NK-92 treated with Interleukin-12 subunit alpha and Interleukin-12 subunit beta, amount 100 ng/mL, for 24 hours (cell line): ENCODE measurements at places on chromosomes 3 and 15.
A peak's percentile ranks its signal among the peaks of the same experiment; 100 is the strongest.

DNA sequence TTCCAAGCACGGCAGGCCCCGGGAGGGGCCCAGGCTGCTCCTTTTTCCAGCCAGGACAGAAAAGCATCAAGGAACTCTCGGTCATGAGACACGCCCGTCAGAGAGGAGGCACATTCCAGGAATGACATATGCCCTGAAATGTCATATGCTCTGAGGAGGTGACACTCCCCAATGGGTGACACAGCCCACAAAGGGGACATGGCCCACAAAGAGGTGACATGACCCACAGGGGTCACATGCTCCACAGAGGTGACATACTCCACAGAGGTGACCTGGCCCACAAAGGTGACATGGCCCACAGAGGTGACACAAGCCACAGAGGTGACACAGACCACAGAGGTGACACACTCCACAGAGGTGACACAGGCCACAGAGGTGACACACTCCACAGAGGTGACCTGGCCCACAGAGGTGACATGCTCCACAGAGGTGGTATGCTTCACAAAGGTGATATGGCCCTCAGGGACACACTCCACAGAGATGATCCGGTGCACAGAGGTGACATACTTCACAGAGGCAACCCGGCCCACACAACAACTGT lies 79.2 kb downstream of the ABHD5 start:
- DNase-seq = peak; percentile 22

DNA sequence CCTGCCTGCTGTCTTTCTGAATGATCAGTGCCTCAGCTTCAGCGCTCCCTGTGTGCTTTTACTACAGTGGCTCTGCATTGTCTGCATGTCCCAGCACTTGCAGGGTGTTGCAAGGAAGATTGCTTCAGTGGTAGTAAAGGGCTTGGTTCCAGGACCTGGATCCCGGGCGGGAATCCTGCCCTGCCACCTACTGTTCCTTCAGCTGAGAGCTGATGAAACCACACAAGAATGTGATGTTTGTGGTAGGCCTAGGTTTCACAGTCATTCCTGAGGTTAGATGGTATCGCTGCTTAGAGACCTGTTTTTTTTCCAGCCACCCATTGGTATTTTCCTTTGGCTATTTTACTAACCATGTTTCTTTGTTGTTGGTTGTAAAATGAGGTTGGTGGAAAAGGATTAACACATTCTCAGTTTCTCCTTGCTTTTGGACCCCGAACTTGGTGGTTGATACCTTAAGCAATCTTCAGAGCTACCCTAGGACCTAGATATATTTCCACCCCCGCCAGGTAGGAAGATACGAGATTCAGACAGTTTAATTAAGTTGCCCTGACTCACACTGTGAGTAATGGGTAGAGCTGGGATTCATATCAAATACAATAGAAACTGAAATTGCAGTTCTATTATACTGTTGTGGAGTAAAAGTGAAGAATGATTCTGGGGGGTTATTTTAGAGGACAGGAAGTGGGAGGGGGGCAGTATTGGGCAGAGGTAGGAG lies 11.4 kb downstream of the GPR87 start:
- no peak for DNase-seq

DNA sequence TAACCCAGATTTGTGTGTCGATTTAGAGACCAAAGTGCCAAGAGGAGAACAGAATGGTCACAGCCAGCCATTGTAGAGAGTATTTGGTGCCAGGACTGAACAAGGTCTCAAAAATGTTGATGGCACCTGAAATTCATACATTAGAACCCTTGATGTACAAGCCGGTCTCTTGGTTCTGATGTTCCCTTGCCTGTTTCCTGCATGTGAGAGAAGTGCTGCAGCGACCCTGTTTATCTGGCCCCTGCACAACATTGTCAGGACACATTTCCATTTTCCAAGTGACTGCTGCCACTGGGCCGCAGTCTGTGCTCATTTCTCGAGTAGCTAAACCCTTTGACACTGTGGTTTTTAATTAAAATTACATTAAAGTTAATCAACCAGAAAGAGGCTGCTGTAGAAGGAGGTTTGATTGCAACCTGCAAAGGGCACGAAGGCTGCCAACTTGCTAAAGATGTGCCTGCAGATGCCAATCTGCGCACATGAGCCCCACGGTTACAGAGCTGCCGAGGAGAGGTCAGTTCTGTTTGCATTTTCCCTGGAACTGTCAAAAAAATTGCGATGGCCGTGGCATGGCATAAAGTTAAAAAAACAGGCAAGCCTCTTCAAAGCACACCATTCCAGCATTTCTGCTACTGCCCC lies 136.4 kb upstream of the CMC1 start:
- DNase-seq = no peak

DNA sequence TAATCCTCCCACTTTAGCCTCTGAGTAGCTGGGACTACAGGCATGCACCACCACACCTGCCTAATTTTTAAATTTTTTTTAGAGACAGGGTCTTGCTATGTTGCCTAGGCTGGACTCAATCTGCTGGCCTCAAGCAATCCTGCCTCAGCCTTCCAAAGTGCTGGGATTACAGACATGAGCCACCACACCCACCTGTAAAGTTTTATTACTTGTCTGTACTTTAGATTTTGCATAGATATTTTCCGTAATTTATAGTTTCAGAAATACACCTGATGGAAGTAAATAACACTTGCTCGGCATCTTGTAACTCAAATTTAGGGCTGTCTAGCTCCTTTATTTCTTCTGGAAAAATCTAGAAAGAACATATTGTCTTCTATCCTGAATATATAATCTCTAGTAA lies 5.8 kb downstream of the DZIP3 start:
- DNase-seq = no peak

GRCh38 chr15:88949734-88950400 lies 36.7 kb upstream of the MFGE8 start:
- no peak for DNase-seq

DNA sequence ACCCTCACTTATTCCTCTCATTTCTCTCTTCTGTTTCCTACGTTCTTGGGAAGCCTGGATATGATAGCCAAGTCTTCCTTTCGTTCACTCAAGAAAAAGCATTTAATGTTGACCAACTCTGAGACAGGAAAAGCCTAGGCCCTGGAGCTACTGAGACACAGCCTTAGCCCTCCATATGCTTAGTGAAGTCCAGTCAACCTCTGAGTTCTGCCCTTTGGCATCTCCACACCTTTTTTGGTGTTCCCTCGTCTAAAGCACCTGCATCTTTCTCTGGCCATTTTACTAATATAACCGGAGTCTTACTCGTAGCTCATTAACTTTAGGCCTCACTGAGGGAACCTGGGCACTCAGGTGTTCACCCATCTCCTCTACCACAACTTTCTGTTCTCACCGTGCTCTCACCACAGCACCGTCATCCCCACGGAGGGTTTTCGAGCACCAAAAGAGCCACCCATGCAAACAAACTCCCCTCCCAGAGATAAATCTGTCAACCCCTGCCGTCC lies 632 bp downstream of the MTHFS start:
- DNase-seq = no peak

- no peak for DNase-seq
These were observed 127.0 kb downstream of the TFDP2 start for GRCh38 chr3:142022381-142022780.

- DNase-seq = no peak
These were observed 1.2 kb upstream of the ADCY5 start for GRCh38 chr3:123449997-123450604.

DNA sequence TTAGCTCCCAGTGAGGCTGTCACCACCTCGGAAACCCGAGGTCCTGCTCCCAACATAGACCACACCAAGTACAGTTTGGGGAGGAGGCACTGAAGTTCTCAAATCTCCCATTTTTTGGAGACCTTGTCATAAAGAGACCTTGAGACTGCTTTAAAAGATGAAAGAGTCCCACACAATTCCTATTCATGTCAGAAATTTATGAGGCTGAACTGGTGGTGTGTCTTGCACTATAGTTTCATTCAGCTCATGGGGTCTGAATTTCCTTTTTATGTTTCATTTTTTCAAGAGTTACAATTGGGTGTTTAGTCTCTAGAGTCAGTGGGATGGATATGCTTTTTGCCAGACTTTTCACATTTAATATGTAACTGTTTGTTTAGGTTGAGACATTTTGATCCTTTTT lies 318.1 kb upstream of the LRRFIP2 start:
- DNase-seq = no peak

DNA sequence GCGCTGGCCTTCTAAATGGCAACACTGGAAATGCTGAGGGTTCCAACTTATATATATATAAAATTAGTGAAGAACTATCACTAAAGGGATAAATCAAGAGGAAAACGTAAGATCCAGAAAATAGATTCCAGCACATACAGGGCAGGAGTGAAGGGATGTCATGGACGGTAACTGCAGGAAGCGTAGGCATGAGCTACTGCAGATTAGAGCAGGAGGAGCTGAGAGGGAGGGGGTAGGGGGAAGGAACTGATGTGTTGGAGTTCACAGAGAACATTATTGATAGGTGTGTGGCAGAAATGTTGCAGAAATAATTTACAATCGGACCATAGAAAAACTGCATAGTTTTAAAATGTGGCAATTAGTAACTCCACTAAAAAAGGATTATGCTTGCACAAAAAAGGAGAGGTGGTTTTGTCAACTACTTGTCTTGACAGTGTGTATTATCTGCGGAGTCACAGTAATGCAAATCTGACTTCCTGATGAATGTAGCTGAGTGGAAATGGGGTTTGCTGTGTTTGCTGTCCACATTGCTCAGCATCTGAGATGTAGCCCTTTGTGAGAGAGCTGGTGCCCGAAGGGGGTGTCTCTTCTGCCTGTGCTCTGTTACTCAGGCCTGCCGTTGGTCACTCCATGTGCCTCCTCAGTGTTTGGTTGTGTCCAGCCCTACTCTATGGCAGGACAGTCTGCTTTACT lies 61.2 kb downstream of the PAK2 start:
- DNase-seq = no peak

GRCh38 chr3:42535981-42536784 lies 33.7 kb downstream of the VIPR1 start:
- DNase-seq = no peak

GRCh38 chr15:88479169-88479568 lies 11.7 kb downstream of the MRPS11 start:
- no peak for DNase-seq

GRCh38 chr3:141878326-141878725 lies 1.9 kb downstream of the ATP1B3 start:
- no peak for DNase-seq

- peak; percentile 74 for DNase-seq
These were observed at the start of gene EOMES for GRCh38 chr3:27721717-27722564. Gene EOMES, minus strand, starts transcription at chr3:27722323. Its CDS starts 29 bp downstream, at chr3:27722294.

DNA sequence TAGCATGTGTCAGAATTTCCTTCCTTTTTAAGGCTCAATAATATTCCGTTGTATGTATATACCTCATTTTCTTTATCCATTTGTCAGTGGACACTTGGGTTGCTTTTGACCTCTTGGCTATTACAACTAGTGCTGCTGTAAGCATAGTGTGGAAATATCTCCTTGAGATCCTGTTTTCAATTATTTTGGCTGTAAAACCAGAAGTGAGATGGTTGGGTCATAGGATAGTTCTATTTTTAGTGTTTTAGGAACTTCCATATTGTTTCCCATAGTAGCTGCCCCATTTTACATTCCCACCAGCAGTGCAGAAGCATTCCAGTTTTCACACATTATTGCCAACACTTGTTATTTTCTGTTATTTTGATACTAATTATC lies 70.4 kb upstream of the C15orf39 start:
- no peak for DNase-seq

GRCh38 chr3:31733234-31733667 lies 200.5 kb downstream of the STT3B start:
- no peak for DNase-seq

DNA sequence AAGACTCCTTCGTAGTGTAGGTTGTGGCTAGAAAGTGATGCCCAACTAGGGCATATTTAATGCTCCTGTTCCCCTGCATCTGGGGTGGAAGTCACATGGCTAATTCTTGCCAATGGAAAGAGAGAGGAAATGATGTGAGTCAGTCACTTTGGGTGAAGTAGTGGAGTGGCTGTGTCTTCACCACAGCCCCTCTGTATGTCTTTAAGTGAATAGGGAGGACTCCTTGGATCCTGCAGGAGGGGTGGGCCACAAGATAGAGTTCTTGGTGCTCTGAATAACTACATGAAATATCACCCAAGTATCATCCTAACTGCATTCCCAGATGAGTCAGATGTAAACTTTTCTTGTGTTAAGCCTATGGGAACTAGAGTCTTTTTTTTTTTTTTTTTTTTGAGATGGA lies 17.8 kb upstream of the MB21D2 start:
- DNase-seq = no peak

DNA sequence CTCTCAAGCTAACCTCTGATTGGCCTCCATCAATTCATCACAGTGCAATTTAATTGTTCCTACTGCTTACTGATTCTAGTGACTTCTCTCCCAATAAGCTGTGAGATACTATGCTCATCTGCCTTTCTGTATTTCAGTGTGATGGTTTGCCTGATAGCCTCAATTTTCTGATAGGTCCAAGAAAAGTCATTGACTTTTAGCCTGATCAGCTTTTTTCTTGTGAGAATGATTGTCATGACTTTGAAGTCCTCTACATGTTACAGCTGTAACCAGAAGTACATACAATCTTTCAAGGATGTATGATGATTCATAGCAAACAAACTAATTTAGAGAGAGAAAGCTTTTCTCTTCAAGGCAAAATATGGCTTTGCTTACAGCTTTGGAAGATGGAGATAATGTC lies 463.8 kb upstream of the CNTN3 start:
- DNase-seq = no peak

DNA sequence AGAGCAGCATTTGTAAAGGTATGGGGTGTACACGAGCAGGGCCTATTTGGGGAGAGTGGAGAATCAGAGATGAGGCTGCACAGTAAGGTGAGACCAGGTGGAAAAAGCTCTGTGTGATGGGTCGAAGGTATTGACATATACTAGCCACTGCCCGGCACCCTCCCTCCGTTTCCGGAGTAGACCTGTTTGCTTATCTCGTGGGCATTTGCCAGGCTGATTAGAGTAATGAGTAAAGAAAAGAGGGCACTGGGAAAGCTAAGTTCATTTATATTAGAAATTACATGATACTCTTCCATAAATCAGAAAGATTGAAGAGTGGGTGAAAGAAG lies 46.2 kb upstream of the ATG7 start:
- no peak for DNase-seq

DNA sequence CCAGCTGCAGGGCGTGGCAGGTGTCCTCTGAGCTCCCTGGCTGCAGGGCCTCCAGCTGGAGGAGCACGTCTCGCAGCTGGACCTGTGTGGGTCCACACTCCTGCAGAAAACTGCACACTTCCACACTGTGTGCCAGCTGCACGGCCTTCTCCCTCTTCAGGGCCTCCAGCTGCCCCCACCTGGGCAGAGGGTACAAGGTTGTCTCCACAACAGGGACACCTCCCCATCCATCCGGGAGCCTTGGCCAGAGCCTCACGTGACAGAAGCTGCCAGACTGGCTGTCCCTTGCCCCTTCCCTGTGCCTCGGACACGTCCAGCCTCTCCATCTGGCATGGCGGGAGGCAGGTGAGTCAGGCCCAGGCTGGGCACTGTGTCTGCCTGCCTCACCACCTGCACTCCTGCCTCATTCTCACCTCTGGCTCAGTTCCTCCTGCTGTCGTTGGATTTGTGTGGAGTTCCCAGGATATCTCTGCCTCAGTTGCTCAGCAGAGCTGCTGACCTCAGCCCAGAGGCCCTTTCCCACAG lies 14.5 kb downstream of the SPTBN5 start:
- DNase-seq = no peak

- DNase-seq = no peak
These were observed 192.5 kb upstream of the TPRG1 start for GRCh38 chr3:188979248-188979647.
